Uterine smooth muscle cell (primary cell): ENCODE measurements at places on chromosomes 4 and X. TPM values are rescaled to one million over a fixed set of nuclear protein-coding genes. Genes with fewer than 3 reads are reported as not detected.

CXCL10 gene
- total RNA-seq, result not detected in 2 replicates

TAB3 gene
- 9.3 and 10.1 TPM in 2 replicates for total RNA-seq

PGAM4 gene
- total RNA-seq, result 0.25 TPM in 1 of 2 replicates, not detected in the other

PABPC4L gene
- total RNA-seq, result 2.1 and 4.2 TPM in 2 replicates

PABPC5 gene
- 1.8 and 2.5 TPM in 2 replicates for total RNA-seq

MXRA5 gene
- total RNA-seq, result 36.2 and 49.0 TPM in 2 replicates

RBBP7 gene
- 128 and 236 TPM in 2 replicates for total RNA-seq

TCEAL6 gene
- total RNA-seq, result not detected in 2 replicates

BOD1L1 gene
- 37.4 and 41.6 TPM in 2 replicates for total RNA-seq

STATH gene
- not detected in 2 replicates for total RNA-seq

TRPC3 gene
- total RNA-seq, result 0.62 and 1.7 TPM in 2 replicates

IL1RAPL1 gene
- 5.2 and 11.5 TPM in 2 replicates for total RNA-seq

NLGN3 gene
- total RNA-seq, result under 0.01 and 0.12 TPM in 2 replicates

UVSSA gene
- 10.7 and 12.3 TPM in 2 replicates for total RNA-seq

TCEAL8 gene
- total RNA-seq, result 123 and 139 TPM in 2 replicates

LNX1 gene
- total RNA-seq, result 0.11 and 0.25 TPM in 2 replicates

ASB11 gene
- not detected in 2 replicates for total RNA-seq

USP17L18 gene
- not detected in 2 replicates for total RNA-seq

SLC10A7 gene
- 11.2 and 12.5 TPM in 2 replicates for total RNA-seq

DIPK2B gene
- 0.11 and 0.12 TPM in 2 replicates for total RNA-seq

PLAC8 gene
- 0.25 TPM in 1 of 2 replicates, not detected in the other for total RNA-seq

HERC3 gene
- total RNA-seq, result 18.9 and 23.4 TPM in 2 replicates

CSTF2 gene
- 16.5 and 28.0 TPM in 2 replicates for total RNA-seq

SLC7A11 gene
- 94.2 and 98.3 TPM in 2 replicates for total RNA-seq

GPRASP3 gene
- total RNA-seq, result 8.6 and 12.0 TPM in 2 replicates

ATP1B4 gene
- not detected in 2 replicates for total RNA-seq

CT45A5 gene
- not detected in 2 replicates for total RNA-seq

BEX5 gene
- 0.33 and 0.37 TPM in 2 replicates for total RNA-seq

CXCL11 gene
- total RNA-seq, result 0.22 TPM in 1 of 2 replicates, not detected in the other

XK gene
- total RNA-seq, result 0.22 and 0.25 TPM in 2 replicates

MAGEB17 gene
- not detected in 2 replicates for total RNA-seq

MCF2 gene
- total RNA-seq, result not detected in 2 replicates
